ENCODE measurements at places on chromosomes 12 and 14.

GRCh38 chr12:132558861-132559623 is 51.3 kb downstream of the LRCOL1 start:
- DNase-seq: no peak
- H3K4me3 ChIP-seq: peak overlapping the region; percentile 93
- no peak overlapping the region for H3K27ac ChIP-seq
- H3K27me3 ChIP-seq: no peaks in the 10 kb centered on the region
- no peaks in the 10 kb centered on the region for H3K4me1 ChIP-seq

DNA sequence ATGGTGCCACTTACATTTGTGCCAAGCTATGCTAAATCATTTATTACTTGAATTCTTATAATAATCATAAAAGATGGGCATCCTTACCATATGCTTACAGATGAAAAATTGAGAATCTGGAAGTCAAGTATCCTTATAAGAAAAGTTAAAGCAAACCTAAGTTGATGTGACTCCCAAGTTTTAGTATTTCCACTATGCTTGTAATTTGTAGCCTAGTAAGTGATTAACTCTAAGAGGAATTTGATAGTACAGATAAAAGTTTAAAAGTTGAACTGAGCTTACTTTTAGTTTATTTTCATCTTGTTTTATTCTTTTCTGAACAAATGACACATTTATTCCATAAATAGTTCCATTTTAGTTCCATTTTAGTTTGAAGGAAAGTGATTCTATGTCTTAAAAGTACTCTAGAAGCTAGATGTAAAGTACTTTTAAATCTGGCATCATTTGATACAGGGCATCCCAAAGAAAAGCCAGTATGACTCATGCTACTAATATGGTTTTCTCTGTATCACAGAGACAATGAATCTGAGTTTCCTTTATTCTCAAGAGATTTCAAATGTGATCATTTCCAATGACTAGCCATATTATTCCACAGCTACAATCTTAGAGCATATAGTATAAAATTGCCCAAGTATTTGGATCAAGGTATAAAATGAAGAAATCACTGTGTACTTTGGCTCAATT is 596.0 kb downstream of the SLC16A7 start:
- DNase-seq: peak; percentile 64
- H3K27me3 ChIP-seq: no peaks in the 10 kb centered on the region
- H3K4me1 ChIP-seq: peaks cover 5% of the 10 kb centered on the region
- H3K4me3 ChIP-seq: no peak overlapping the region
- H3K27ac ChIP-seq: no peak overlapping the region
- no peaks in the 10 kb centered on the region for H3K36me3 ChIP-seq

DNA sequence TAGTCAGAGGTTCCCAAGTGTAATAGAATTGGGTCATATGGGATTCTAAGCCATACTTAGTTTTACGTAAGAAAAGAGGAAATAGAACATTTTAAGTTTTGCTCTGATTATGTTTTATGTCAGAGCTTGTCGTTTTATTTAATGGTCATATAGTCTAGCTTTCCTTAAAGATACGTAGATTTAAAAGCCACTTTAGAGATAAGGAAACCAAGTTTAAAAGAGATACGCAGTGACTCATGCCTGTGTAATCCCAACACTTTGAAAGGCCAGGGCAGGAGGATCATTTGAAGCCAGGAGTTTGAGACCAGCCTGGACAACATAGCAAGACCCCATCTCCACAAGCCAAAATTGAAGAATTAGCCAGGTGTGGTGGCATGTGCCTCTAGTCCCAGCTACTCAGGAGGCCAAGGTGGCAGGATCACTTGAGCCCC is 19.5 kb downstream of the MAPK1IP1L start:
- H3K27me3 ChIP-seq: no peaks in the 10 kb centered on the region
- peak; percentile 50 for DNase-seq
- H3K27ac ChIP-seq: peak overlapping the region; percentile 61
- H3K4me1 ChIP-seq: peaks cover 15% of the 10 kb centered on the region

GRCh38 chr14:105709281-105710118 is 183.1 kb downstream of the TMEM121 start:
- H3K27me3 ChIP-seq: no peaks in the 10 kb centered on the region
- no peak for DNase-seq
- H3K4me1 ChIP-seq: no peaks in the 10 kb centered on the region
- no peaks in the 10 kb centered on the region for H3K36me3 ChIP-seq

DNA sequence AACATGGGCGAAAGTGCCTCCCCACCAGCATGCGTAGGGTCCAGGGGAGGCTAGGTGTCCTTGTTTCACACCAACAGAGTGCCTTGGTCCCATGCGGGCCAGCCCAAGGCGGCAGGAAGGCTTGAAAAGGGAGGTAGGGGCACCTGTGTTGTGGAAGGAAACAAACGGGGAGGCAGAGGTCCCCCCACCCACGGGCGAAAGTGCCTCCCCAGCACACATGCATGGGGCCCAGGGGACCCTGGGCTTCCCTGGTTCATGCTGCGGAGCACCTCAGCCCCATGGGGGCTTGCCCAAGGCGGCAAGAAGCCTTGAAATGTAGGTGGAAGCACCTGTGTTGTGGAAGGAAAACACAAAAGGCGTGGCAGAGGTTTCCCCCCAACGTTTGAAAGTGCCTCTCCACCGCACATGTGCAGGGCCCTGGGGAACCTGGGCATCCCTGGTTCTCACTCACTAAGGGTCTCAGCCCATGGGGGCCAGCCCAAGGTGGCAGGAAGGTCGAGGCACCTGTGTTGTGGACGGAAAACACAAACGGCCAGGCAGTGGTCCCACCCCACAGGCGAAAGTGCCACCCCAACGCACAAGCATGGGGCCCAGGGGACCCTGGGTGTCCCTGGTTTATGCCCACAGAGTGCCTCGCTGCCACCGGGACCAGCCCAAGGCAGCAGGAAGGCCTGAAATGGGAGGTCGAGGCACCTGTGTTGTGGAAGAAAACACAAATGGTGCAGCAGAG is 374.7 kb downstream of the ALG10 start:
- H3K27me3 ChIP-seq: no peaks in the 10 kb centered on the region
- H3K4me3 ChIP-seq: no peak overlapping the region
- no peak for DNase-seq
- H3K27ac ChIP-seq: no peak overlapping the region

DNA sequence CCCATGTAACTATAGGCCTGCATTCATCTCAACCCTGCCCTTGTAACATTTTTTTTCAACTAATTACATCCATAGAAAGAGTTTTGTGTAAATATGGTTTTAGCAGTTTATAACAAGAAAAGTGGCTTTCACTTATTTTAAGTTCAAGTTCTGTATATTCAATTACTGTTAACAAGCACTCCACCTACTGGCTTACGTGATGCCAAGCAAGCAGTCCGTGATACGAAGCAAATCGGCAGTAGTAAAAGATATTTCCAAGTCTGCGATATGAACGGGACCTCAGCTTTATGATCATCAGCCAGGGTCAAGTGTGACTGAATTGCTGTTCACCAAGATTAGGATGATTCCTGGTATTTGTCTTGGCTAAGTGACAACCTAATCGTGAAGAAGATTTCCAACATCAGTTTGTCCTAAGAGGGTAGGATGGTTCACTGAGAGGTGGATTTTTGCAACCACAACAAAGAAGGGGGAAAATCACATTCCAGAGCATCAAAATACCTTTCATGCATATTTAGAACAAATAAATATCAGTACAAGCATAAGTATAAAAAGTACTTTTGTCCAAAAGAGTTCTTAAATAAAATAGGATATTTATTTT is 456.2 kb downstream of the FOXG1 start:
- H3K4me1 ChIP-seq: no peaks in the 10 kb centered on the region
- no peaks in the 10 kb centered on the region for H3K36me3 ChIP-seq
- H3K27ac ChIP-seq: no peak overlapping the region
- H3K27me3 ChIP-seq: no peaks in the 10 kb centered on the region
- peak; percentile 73 for DNase-seq
- no peak overlapping the region for H3K4me3 ChIP-seq

- no peaks in the 10 kb centered on the region for H3K4me1 ChIP-seq
- H3K27me3 ChIP-seq: no peaks in the 10 kb centered on the region
- 0 out of 2 replicates have a peak, but pooled peaks cover 1% of the 10 kb centered on the region for H3K36me3 ChIP-seq
- DNase-seq: no peak
- H3K4me3 ChIP-seq: no peak overlapping the region
Measured at GRCh38 chr14:89600950-89601826, 184.2 kb upstream of the FOXN3 start.

DNA sequence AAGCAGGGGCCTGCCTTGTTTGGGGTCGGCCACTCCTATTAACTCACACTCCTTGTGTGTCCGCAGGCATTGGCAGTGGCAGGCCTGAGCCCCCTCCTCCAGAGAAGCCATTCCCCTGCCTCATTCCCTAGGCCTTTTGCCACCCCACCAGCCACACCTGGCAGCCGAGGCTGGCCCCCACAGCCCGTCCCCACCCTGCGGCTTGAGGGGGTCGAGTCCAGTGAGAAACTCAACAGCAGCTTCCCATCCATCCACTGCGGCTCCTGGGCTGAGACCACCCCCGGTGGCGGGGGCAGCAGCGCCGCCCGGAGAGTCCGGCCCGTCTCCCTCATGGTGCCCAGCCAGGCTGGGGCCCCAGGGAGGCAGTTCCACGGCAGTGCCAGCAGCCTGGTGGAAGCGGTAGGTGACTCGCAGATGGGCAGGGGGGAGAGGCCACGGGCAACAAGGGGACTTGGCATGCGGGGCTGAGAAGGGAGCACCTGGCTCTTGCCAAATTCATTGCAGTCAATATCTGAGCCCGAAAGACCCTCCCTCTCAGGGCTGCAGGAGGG is 106.3 kb upstream of the FKBP4 start:
- H3K4me3 ChIP-seq: no peak overlapping the region
- no peaks in the 10 kb centered on the region for H3K4me1 ChIP-seq
- H3K27me3 ChIP-seq: peaks cover 8% of the 10 kb centered on the region
- no peak overlapping the region for H3K27ac ChIP-seq
- DNase-seq: no peak

GRCh38 chr12:9066183-9066623 is 49.5 kb downstream of the A2M start:
- DNase-seq: no peak
- H3K27ac ChIP-seq: no peak overlapping the region
- H3K4me1 ChIP-seq: no peaks in the 10 kb centered on the region
- H3K4me3 ChIP-seq: no peak overlapping the region
- H3K36me3 ChIP-seq: no peaks in the 10 kb centered on the region
- H3K27me3 ChIP-seq: no peaks in the 10 kb centered on the region

DNA sequence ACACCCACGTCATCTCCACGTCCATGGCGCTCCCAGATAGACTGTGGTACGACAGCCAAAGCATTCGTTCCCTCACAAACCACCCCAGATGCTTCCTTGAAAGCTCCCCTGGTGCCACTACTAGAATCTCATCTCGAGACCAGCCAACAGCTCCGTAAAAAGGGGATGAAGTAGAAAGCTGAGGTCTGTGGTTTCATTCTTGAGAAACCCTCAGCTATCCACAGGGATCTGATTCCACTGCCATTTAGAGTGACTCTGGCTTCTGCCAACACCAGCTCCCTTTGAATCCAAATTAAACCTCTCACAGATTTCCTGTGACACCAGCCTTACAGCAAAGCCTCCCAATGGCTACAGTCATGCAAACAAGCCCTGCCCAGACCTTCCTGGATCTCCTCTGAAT is 18.5 kb upstream of the FOXN3 start:
- no peak for DNase-seq
- no peak overlapping the region for H3K27ac ChIP-seq
- H3K27me3 ChIP-seq: no peaks in the 10 kb centered on the region
- no peak overlapping the region for H3K4me3 ChIP-seq

- 0 out of 2 replicates have a peak, but pooled peaks cover 2% of the 10 kb centered on the region for H3K27me3 ChIP-seq
- DNase-seq: peak; percentile 77
- no peak overlapping the region for H3K27ac ChIP-seq
- H3K36me3 ChIP-seq: no peaks in the 10 kb centered on the region
- no peak overlapping the region for H3K4me3 ChIP-seq
Measured at GRCh38 chr12:42981379-42981778, 391.8 kb upstream of the PRICKLE1 start.

DNA sequence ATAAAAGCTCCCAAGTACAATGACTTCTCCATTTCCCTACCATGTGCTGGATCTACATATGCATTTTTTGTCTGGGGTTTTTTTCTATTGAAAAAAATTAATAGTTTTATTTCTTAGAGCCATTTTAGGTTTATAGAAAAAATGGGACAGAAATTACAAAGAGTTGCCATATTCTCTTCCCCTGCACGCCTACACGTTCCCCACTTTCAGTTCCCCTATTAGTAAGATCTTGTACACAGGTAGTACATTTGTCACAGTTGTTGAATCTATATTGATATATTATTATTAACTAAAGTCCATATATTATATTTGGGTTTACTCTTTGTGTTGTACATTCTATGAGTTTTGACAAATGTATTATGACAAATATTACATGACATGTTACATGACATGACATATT is 35.7 kb downstream of the SIX6 start:
- peaks cover 2% of the 10 kb centered on the region for H3K27me3 ChIP-seq
- no peaks in the 10 kb centered on the region for H3K4me1 ChIP-seq
- no peak for DNase-seq
- H3K4me3 ChIP-seq: no peak overlapping the region

GRCh38 chr12:80837342-80837978 is 100.3 kb downstream of the LIN7A start:
- no peak overlapping the region for H3K4me3 ChIP-seq
- H3K27me3 ChIP-seq: no peaks in the 10 kb centered on the region
- DNase-seq: peak; percentile 76
- H3K4me1 ChIP-seq: peaks cover 7% of the 10 kb centered on the region
- H3K36me3 ChIP-seq: no peaks in the 10 kb centered on the region

DNA sequence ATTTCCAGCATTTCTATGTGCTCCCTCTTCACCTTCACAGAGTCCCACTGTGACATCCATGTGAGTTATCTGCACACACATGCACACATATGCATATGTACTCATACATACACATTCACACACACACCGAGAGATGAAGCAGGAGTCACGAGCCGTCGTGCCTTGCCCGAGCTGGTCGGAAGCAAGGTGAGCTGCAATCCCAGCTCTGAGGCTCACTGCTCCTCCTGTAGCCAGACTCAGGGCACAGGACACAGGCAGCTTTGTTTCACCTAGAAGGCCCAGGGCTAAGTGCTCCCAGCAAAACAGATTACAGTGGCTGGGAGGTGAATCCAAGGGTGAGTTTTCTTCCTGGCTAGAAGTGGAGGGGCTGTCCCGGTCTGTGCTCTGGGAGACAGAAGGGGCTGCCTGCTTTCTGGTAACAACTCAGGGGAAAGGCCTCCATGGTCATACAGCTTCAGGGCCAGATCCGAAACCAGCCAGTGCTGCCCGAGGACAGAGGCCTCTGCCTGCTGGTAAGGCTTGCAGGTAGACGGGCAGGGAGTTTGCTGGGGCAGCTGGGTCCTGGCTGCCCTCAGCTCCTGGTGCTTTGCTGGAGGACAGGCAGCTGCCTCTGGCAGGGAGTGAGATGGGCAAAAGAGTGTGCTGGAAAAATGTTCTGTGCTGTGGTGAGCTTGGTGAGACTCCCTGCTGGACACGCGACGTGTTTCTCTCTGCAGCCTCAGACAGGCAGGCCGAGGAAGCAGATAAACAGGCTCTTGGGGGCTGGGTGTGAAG is 123.7 kb downstream of the CRACR2A start:
- H3K4me1 ChIP-seq: no peaks in the 10 kb centered on the region
- no peak for DNase-seq
- H3K4me3 ChIP-seq: no peak overlapping the region
- H3K27ac ChIP-seq: no peak overlapping the region

All from IMR-90 (cell line).